Foreskin melanocyte (primary cell): ENCODE measurements at places on chromosomes 7 and 10.

GRCh38 chr10:24483701-24484100, 240.0 kb downstream of the ARHGAP21 start:
- no peak for DNase-seq

DNA sequence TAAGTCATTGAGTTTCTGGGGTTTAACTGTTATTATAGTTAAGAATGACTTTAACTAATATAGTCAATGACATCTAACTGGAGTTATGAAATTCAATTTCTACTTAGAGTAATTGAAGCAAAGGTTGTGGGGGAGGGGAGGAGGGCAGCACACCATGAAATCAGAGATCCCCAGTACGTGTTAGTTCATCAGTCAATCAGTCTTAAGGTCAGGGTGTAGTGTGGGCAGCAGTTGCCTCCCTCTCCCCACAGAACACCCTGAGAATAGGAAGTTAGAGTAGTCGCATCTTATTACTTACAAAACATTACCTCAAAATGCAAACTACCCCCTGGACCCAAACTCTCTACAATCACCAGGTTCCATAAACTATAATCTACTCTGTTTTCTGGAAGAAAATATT, 7.0 kb upstream of the HPS1 start:
- no peak for DNase-seq

- DNase-seq = no peak
These were observed 328.5 kb downstream of the ADARB2 start for GRCh38 chr10:1408651-1409367.

- DNase-seq = no peak
These were observed 68.4 kb upstream of the NRBF2 start for GRCh38 chr10:63064706-63065105.

DNA sequence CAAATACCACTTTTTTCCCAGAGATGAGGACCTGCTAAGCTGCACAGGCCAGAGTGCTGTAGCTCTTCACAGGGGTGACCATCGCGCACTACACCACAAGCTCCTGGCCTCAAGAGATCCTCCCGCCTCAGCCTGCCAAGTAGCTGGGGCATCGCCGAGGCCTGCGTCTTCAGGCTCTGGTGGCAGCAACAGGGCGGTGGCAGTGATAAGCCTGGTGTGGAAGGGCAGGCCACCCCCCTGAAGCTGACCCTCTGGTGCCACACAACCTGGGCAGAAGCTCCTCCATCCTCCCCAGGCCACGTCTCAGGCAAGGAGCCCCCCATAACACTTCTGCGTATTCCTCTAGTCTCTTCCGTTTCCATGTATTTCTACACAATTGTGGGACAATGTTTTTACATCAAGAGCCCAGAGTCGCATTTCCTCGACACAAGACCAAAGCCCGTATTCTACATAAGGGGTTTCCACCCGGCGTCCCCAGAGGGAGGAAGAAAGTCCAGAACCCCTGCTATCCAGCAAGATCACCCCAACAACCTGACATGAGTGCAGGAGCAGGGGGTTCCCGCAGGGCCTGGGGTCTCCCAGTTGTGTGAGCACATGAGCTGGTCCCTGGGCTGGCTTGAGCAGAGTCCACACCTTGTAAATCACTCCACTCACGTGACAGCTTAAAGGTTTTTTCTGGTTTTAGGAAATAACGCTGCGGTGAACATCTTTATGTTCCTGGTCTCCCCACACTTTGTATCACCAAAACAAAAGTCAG, 37.6 kb upstream of the NCAPG2 start:
- DNase-seq = no peak

DNA sequence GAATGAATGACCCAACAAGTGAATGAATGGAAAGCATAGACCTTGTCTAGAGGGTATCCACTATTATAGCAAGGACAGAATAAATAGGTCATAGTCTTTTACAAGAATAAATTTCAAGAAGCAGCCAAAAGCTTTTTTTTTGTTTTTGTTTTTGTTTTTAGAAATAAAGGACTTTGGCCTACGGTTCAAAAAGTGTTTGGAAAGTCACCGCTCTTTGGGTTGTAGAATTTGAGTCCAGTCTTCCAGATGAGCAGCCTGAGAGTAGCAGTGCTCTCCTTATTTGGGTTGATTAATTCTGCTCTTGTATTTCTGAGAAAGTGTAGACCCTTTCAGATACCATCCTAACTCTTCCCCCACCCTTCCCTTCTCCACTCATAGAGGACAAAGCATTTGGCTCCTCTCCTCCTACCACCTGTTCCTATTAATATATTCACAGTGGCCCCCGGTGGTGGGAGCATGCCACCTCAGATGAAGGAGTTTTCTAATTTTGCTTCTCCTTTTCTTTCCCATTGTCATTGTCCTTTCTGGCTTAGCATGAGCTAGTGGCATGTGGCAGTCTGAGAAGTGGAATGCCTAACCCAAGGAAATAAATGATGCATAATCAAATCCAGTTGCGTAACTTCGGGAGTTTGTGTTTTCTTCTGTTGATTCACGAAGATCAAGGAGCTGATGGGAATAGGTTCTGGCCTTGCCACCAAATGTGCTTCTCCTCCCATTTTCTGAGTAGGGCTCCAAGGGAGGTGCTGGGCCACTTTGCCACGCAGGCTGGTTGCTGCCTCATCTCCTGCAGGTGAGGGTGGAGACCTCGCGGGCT, 114.7 kb downstream of the CHN2 start:
- DNase-seq = no peak

GRCh38 chr7:131957338-131958020, 401.1 kb upstream of the PODXL start:
- no peak for DNase-seq

DNA sequence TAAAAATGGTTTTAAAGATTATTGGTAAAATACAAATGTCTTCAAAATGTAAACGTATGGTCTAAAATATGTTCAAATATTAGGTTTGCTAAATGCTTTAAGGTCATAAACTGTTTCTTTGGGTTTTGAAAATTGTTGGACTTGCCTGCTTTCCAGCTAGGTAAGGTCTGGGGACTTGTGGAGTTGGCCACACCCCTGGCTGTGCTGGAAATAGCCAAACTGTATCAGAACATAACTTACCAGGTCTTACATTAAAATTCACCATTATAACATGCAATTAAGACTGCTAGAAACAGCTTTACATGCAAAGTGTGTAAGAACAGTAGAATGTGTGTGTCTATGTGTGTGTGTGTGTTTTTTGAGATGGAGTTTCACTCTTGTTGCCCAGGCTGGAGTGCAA, 29.7 kb upstream of the BNIP3 start:
- no peak for DNase-seq
